ENCODE measurements at places on chromosomes 5 and 9.

DNA sequence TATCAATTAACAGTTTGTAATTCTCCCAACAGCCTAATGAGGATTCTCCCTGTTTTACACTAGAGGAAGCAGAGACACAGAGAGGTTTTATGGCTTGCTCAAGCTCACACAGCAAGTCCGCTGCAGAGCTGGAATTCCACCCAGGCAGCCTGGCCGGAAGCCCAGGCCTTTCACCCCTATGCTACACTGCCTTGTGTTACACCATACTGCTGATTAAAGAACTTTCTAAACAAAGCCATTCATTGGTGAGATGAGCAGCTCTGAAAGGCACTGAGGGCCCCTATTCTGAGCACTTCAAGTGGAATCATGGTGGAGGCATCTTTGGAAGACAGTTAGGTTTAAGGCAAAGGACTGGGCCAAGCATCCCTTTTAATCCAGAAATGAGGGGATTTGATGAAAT lies 14.7 kb upstream of the LARP1 start:
- no peak for DNase-seq

- DNase-seq = no peak
Observed at GRCh38 chr5:149762958-149763630, 33.0 kb downstream of the PPARGC1B start.

DNA sequence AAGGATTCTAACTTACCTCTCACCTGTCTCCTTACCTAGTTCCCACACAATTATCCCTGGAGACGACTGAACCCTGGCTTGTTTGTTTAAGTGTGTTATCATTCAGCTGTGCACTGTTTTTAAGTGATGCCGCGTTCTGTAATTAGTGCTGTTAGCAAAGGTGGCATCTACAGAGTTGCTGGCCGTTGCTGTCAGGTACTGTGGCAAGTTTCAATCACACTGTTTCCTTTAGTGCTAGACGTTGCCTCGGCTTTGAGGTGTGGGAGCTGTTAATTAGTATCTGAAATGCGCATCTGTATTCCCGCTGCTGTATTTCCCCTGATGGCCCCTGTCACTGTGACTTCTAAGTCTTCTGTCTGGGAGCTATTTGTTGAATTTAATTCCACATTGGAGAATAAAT lies 193.8 kb upstream of the GAS1 start:
- no peak for DNase-seq

GRCh38 chr9:38619556-38620447 lies 594 bp downstream of the ANKRD18A start:
- peak; percentile 23 for DNase-seq

DNA sequence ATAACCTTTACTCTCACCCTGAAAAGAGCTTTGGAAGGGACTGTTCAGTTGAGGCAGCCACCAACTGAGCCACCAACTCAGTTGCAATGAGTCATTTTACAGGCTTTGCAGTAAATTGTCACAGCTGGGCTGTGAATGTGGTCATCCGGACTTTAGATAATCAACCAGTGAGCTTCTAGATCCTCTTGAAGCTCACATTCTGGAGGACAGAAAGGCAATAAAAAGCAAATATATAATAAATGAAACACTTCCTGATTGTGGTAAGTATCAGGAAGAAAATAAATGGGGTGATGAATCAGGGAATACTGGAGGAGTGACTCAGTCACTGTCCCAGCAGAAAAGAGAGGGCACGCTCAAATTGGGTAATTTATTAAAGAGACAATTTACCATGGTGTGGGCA lies 13.2 kb upstream of the C5orf58 start:
- no peak for DNase-seq

DNA sequence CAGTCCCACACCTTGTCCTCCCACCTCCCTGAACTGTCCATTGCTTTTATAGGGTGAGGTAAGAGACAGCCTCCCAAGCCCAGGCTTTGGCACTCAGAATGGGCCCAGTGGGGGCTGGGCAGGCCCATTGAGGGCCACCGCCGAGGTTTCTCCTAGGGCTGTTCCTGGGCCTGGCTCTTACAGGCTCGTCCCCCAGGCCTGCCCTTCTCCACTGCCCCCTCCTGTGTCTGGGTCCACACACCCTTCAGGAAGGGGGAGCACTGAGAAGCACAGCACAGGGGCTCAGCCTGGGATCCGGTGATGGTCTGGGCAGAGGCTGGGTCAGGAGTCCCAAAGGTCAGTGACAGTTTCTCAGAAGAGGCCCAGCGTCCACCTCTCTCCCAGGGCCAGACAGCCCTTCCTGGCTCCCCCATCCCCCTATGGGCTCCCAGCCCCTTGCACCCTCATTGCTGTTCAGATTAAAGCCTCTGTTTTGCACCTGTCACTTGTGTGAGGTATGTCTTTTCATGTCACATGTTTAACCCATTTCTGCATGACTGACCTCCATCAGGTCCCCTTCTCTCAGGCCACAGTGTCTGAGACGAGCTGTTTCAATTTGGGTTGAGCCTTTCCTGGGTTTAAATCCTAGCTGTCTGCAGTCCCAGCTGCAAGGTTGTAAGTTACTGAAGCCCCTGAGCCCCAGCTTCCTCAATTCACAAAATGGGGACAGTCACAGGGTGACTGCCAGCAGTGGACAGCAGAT lies 29.4 kb downstream of the IER5L start:
- DNase-seq = no peak

DNA sequence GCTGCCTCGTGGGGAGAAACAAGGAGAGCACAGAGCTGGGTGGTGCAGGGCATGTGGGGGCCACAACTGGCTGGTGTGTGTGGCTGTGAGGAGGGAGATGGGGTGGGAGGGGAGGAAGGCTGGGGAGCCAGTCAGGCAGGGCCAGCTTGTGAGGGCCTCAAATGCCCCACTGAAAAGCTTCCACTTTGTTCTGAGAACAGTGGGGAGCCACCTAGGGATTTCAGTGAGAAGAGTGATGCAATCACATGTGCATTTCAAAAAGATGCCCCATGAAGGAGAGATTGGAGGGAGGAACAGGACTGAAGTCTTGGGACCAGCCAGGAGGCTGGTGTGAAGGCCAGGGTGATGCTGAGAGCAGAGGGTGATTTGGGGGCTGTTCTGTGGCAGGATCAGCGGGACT lies 1.3 kb downstream of the OR13J1 start:
- DNase-seq = no peak

GRCh38 chr9:3880851-3881250 lies 355.1 kb upstream of the RFX3 start:
- DNase-seq = no peak

DNA sequence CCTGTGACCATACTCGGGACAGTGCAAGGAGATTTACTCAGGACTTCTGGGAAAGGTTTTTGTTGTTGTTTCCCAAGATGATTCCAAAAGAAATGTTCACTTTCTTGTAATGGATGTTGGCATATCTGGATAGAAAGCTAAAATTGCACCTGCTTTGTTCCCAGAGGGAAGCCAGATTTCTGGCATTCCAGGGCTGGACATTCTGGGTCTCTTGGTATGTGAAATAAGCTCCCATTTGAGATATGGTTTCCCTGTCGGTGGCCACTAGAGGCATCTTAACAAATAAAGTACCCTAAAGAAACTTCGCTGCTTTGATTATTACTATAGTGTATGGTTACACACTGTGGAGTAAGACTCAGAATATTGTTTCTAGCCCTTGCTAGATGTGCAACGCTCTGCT lies 737.3 kb downstream of the BRINP1 start:
- no peak for DNase-seq

DNA sequence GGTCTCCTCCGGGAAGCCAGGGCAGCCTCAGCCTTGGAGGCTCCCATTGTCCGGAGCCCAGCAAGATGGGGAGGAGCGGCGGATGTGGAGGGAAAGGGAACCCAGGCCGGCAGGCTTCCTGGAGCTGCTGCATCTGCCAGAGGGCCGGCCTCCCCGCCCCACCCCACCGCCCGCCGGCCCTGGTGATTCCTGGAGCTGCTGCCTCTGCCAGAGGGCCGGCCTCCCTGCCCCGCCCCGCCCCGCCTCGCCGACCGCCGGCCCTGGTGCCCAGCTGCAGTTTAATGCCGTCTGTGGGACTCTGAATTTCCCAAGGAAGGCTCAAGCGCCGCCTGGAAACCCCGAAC lies 31.6 kb downstream of the EXD3 start:
- DNase-seq = no peak

- DNase-seq = no peak
Observed at GRCh38 chr5:181182651-181183050, 22.3 kb downstream of the TRIM7 start.

GRCh38 chr9:99015890-99016289 lies 72.2 kb downstream of the COL15A1 start:
- no peak for DNase-seq

GRCh38 chr5:127700237-127700766 lies 2.9 kb upstream of the CCDC192 start:
- no peak for DNase-seq

DNA sequence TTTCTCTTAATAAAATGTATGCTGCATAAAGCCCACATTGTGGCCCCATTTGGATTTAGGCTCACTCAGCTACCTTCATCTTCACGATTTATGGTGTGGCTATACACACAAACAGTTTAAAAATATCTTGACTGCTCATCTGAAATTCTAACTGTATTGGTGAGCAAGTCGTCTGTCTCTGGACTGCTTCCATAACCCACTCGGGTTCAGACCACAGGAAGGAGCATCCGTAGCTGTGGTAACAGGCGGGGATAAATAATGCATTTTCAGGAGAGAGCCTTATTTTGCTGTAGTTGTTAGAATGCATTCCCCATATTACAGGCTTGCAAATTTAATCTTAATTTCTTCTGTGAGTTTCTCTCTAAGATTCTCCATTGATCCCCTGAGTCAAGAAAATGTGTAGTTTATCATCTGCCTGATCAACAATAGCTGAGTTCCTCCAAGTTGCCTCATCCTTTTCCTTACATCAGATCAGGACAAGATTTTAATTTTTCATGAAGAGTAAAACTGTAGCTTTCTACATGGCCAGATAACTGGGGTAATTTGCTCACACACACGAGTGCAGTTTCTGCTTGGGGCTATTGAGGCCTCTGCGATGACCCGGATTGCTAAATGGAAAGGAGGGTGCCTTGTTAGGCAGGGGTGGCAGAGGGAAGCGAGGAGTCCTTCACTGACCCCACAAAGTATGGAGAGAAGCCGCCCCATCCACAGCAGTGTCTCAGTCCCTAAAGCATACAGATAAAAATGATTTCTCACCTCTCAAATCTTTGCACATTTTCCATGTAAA lies 133.9 kb downstream of the FSTL4 start:
- no peak for DNase-seq

DNA sequence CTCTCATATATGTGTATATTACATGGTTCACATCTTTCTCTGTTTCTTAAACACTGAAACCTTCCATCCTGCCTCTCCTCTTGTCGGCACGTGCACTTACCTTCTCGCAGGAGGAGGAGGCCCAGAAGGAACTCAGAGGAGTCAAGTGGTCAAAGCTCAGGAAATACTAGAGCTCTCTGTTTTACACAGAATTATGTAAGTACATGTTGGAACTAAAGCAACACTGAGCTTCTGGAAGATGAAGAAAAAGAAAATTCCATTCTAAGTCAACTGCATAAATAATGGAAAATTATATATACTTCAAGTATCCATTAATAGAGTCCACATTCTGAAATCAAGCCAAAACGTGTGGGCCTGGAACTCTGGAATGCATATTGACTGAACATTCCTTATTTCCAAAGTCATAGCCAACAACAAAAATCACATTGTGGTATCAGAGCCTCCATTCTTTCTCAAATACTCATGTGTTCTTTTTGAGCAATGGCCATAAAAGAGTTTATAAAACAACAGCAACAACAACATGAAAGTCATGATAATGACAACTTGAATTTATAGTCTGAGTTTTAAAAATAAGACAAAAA lies 121.5 kb upstream of the RAI14 start:
- no peak for DNase-seq

DNA sequence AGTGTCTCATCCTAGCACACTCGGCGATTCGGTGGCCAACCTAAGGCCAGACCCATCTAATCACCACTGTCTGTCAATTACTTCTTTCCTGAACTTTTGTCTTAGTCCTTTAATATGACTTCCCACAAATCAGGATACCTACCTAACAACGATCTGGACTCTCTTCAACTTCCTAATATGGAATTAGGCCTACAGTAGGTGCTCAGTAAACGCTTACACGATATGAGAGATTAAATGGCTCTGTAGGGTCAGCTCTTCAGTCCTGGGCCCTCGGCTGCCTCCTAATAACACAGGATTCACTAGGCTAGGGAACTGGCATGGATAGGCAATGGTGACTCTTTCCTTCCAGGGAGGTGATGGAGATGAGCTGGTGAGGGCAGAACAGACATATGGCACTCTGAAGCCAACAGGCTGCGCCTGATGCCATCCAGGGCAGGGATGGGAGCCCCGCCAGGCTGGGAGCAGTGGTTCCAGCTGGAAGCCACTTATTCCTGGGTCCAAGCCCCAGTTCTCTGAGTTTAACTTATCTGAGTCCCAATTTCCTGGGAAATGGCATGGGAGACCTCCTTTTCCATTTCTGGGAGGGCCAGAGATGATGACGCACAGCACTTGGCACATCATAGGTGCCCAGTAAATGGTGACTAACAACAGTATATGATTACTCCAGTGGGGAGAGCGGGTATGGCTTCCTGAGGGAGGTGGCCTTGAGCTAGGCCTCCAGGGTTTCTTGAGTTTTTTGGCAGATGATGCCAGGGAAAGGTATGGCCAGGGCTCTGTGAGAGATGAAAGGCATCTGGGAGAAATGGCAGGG lies 7.3 kb downstream of the PDGFRB start:
- DNase-seq = no peak

DNA sequence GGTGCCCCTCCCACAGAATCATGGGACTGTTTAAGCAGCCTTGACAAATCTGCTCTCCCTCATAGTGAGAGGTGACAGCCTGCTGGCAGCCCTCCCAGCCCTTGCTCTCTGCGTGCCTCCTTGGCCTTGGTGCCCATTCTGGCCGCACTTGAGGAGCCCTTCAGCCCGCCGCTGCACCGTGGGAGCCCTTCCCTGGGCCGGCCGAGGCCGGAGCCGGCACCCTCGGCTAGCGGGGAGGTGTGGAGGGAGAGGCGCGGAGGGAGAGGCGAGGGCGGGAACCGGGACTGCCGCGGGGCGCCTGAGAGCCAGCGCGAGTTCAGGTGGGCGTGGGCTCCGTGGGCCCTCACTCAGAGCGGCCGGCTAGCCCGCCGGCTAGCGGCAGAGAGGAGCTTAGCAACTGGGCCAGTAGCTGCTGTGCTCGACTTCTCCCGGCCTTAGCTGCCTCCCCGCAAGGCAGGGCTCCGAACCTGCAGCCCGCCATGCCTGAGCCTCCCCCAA lies 125.9 kb upstream of the MYO10 start:
- DNase-seq = no peak

DNA sequence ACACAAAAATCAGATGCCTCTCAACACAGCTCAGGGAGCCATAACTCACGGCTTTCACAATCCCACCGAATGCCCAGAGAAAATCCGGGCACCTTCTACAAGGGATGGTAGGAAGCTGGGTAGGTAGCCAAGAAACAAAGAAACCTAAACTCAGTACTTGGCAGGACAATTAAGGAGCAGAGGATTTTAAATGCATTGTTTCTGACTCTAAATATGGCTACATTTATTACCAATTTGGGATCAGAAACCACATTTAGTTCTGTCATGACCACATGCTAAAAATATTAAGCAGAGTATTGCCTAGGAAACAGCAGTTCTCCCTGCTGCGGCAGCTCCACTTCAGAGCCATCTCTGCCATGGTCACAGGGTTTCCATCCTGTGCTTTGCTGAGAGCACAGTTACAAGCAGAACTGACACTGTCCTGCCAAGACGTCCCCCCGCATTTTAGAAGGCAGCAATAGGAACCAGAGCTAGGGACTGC lies 57.5 kb downstream of the SIL1 start:
- no peak for DNase-seq

- DNase-seq = no peak
Observed at GRCh38 chr5:42668254-42668653, 88.4 kb upstream of the CCDC152 start.

GRCh38 chr9:95912773-95913172 lies 37.3 kb downstream of the ERCC6L2 start:
- DNase-seq = no peak

All from NCI-H1092 (cell line).